Osteocyte (in vitro differentiated cells): ENCODE measurements at places on chromosomes 5 and 9.

- DNase-seq, result no peak
Observed at GRCh38 chr5:83450183-83450966, 21.2 kb upstream of the VCAN start.

DNA sequence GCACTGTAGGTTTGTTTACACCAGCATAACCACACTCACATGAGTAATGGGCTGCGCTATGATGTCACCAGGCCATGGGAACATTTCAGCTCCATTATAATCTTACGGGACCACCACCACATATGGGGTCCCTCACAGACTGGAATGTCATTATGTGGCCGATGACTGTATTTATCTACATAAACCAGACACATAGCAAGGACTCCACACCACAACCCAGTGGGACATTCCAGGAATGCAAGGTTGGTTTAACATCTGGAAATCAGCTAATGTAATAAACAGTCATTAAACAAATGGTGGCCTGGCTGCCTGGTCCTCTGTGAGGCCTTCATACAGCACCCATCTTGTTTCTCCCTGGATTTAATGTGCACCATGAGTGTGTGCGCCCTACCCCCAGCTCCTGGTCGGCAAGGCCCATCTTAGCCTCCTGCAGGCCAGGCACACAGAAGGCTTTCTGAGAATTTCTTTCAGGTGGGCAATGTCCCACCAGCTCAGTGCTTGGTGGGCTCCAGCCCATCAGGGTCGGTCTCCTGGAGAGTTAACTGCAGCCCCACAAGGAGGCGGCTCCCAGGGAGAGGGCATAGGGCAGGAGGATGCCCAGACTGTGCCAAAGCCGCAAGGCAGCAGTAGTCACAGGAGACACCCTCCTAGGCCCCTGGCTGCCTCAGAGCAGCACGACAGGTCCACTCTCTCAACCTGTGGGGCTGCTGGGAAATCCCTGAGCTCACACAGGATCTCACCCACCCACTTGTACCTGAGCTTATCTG is 35.9 kb upstream of the SARDH start:
- no peak for DNase-seq

GRCh38 chr5:180389252-180390101 is 36.3 kb upstream of the GFPT2 start:
- DNase-seq, result no peak

DNA sequence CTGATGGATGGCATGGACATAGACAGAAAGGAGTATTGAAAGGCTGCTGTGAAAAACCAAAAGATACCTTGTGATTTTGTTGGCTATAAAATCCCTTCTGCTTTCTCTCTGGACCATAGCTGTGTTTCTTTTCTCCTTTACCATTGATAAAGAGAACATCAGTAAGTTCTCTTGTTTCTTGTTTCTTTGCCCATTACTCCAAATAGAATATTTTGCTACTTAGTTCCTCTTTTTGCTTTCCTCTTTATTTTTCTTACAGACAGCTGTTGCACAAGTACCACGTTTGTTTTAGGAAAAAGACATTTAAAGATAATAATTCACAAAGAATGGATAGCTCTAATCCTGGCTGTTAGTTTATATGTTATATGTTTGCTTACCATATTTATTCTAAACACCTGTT is 1129.2 kb downstream of the DTWD2 start:
- DNase-seq, result no peak
